ENCODE measurements at places on chromosomes 1 and 21.

DNA sequence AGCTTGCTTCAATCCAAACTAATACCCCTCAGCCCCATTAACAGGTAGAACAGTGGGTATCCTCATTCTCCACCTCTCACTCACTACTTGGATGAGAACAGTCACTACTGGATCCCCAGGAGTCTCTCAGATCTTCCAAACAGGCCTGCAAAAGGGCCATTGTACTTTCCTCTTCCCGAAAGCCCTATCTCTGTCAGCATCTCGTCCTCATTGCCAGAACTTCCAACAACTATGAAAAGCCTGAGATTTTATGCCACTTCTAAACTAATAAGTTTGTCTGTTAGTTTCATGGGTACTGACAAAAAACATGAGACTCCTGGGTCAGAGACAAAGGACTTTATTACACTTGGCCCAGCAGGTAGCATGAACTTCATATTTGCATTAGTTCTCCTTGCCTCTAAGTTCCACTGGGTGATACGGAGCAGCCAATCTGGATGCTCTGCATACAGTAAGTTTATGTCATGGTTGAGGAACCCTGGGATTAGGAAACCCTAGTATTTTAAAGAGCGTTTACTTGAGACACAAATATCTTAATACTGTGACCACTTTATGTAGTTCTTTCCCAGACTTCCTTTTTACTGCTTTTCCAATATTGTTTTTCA lies 38.1 kb downstream of the VANGL2 start:
- no peaks in the 10 kb centered on the region for H3K36me3 ChIP-seq
- no peak for DNase-seq
- H3K27me3 ChIP-seq: no peaks in the 10 kb centered on the region
- no peak overlapping the region for H3K27ac ChIP-seq
- H3K4me3 ChIP-seq: no peak overlapping the region
- no peaks in the 10 kb centered on the region for H3K4me1 ChIP-seq

- no peaks in the 10 kb centered on the region for H3K4me1 ChIP-seq
- no peaks in the 10 kb centered on the region for H3K27me3 ChIP-seq
- no peak overlapping the region for H3K27ac ChIP-seq
- H3K36me3 ChIP-seq: no peaks in the 10 kb centered on the region
- no peak for DNase-seq
These were observed 140.0 kb downstream of the SMYD3 start for GRCh38 chr1:246367041-246367440.

- no peak overlapping the region for H3K4me3 ChIP-seq
- no peak for DNase-seq
- H3K36me3 ChIP-seq: no peaks in the 10 kb centered on the region
- H3K4me1 ChIP-seq: no peaks in the 10 kb centered on the region
- no peak overlapping the region for H3K27ac ChIP-seq
These were observed 5.6 kb upstream of the SLC2A1 start for GRCh38 chr1:42964044-42964812.

DNA sequence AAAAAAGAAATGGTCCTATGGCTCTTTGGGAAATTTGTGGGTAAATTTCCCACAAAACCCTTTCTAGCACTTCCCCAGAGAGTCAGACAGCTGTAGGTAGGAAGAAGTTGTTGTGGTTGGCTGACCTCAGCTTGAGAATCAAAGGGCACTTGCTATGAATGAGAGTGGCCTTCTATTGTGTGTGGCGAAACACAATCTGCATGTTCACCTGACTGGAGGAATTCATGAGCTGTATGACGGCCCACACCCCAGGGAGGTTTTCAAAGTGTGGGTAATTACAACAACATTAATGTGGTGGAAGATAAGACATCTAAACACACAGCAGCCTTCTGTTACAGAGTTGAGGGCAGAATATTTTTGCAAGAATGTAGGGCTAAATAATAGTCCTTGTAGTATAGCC lies 38.8 kb downstream of the NGF start:
- no peaks in the 10 kb centered on the region for H3K27me3 ChIP-seq
- no peak for DNase-seq
- H3K4me3 ChIP-seq: no peak overlapping the region
- H3K36me3 ChIP-seq: no peaks in the 10 kb centered on the region
- no peak overlapping the region for H3K27ac ChIP-seq

DNA sequence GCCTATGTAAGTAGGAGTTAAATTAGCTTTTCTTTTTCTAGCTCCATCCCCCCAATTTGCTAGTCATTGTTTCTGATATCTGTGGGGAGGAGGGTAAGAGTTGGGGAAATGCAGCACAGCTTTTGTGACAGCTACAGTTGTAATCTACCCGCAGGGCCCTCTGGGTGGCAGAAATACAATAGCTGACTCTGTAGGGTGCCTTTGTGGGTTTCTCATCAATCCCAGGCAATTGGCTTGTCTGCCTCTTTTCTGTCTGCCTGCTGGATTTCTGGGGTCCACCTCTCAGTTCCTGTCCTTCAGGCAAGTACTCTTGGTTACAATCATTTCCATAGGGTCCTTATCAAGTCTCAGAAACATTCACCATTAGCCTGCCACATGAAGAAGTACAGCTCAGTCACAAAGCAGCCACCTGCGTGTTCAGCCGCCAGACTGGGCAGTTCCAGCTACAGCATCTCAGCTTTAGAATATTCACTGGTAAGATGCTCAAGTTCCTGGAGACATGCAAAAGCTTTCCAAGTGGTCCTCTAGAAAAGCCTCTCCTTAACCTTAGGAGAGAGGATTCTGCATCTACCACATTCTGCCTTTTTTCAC lies 19.2 kb upstream of the SLC44A5 start:
- DNase-seq: no peak
- no peaks in the 10 kb centered on the region for H3K4me1 ChIP-seq
- H3K36me3 ChIP-seq: no peaks in the 10 kb centered on the region
- H3K27ac ChIP-seq: no peak overlapping the region
- H3K27me3 ChIP-seq: peaks cover 7% of the 10 kb centered on the region

GRCh38 chr1:150194381-150195031 lies 41.4 kb downstream of the ANP32E start:
- no peaks in the 10 kb centered on the region for H3K36me3 ChIP-seq
- DNase-seq: no peak
- no peaks in the 10 kb centered on the region for H3K4me1 ChIP-seq
- H3K27me3 ChIP-seq: no peaks in the 10 kb centered on the region
- no peak overlapping the region for H3K27ac ChIP-seq

DNA sequence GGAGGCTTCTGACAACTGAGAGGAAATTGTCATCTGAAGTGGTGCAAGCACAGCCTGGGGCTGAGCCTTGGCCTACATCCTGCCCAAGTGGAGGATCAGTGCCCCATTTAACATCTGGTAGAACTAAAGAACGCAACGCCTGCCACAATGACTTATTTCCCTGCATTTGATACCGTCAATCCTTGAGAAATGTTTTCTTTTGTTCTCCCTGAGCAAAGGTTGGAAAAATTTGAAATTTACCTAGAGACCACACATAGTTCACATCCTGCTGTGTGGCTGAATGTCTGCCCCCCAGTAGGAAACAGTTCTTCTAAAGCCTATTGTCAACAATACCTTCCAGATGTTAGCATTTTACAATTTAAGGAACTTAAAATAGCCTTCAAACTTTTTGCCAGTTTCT lies 5.6 kb upstream of the RGS4 start:
- no peak overlapping the region for H3K27ac ChIP-seq
- no peak for DNase-seq
- no peaks in the 10 kb centered on the region for H3K4me1 ChIP-seq

GRCh38 chr1:154866257-154867063 lies 3.6 kb downstream of the KCNN3 start:
- no peak overlapping the region for H3K27ac ChIP-seq
- H3K27me3 ChIP-seq: no peaks in the 10 kb centered on the region
- no peaks in the 10 kb centered on the region for H3K4me1 ChIP-seq

DNA sequence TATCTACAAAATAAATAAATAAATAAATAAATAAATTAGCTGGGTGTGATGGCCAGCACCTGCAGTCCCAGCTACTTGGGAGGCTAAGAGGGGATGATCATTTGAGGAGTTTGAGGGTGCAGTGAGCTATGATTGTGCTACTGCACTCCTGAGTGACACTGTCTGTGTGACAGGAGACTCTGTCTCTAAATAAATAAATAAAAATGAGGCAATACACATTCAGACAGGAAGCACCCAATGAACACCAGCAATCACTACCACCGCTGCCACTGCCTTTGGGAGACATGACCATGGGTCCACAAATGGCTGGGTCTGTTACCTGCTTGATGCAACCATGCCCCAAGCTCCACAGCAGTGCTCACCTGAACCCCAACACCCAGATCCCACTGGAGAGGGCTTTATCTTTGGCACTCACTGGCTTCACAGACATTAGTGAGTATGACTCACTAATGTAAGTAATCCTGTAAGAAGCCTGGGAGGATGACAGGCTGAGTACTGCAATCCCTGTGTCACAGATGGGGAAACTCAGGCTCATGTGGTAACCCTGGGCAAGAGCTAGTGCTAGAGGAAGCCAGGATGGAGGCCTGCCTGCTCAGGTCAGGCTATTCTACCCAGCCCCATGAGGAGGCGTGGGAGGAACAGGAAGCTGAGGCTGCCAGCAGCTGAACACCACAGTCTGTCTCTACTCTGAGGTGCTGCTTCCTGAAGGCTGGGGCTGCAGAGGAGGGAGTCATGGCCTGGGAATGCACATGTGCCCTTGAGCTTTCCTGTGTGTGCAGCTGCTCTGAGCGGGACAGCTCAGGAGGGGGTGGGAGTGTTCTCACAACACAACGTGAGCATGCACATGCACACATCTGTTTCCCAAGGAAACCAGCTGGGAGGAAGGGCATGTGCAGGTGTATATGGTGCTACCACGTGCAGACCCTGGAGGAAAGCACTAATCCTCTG lies 43.0 kb downstream of the SLC9A1 start:
- no peak overlapping the region for H3K4me3 ChIP-seq
- no peaks in the 10 kb centered on the region for H3K36me3 ChIP-seq
- no peaks in the 10 kb centered on the region for H3K27me3 ChIP-seq
- peaks cover 18% of the 10 kb centered on the region for H3K4me1 ChIP-seq
- H3K27ac ChIP-seq: peak overlapping the region; percentile 86

DNA sequence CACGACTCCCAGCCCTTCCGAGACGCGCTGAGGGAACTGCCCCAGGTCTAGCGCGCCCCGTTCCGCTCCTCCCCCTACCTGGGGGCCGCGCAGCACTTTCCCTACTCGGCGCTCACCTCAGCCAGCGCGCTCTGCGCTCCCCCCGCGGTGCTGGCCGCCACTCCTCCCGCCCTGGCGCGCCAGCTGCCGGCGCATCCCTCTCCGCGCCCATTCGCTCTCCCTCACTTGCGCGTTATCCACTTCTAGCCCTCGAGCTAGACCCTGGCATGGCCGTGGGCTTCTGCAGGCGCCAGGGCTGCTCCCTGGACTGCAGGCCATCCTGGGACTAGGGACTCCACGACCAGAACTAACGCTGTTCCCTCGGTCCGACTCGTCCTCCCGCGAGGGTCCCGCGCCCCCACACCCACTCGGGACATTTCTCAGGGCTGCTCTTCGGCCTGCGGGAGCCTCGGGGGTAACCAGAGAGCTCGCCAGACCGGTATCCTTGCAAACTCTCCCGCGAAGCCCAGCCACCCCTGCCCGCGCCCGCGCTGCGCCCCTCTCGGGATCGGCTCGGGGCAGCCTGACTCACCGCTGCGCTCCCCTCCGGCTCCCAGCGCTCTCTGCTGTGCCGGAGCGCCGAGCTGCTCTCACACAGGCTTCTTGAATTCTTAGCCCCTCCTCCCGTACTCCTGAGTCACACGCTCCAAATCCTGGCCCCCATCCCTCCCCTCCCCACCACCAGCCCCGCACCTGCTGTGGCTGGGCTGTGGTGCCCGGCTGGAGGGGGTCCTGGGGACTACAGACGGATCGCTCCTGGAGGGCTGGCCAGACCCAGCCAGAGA lies at the start of gene NGF:
Gene NGF, minus strand, starts transcription at position 617 of the 824 bp plus-strand sequence. CDS start 51,454 bp downstream, outside the sequence.
- no peaks in the 10 kb centered on the region for H3K27me3 ChIP-seq
- no peak for DNase-seq
- no peaks in the 10 kb centered on the region for H3K4me1 ChIP-seq

GRCh38 chr1:8397511-8397910 lies 79.6 kb downstream of the SLC45A1 start:
- no peak for DNase-seq
- peaks cover 3% of the 10 kb centered on the region for H3K4me1 ChIP-seq
- H3K27me3 ChIP-seq: no peaks in the 10 kb centered on the region
- H3K27ac ChIP-seq: peak overlapping the region; percentile 71

- no peak for DNase-seq
- no peaks in the 10 kb centered on the region for H3K4me1 ChIP-seq
- H3K4me3 ChIP-seq: peak overlapping the region; percentile 71
These were observed 1.5 kb downstream of the HIPK1 start for GRCh38 chr1:113930499-113931161.

DNA sequence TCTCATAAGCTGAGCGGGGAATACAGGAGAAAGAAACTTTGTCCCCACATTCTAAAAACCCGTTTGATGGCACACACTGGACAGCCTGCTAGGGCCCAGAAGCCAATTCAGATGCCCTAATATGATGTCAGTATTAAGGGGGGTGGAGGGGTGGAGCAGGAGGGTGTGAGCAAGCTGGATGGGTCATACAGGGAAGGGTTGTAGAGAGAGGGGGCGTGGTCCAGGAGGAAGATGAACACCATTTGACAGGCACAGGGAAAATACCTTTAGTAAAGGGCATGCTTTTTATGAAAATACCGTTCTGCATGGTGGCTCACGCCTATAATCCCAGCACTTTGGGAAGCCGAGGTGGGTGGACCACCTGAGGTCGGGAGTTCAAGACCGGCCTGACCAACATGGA lies 6.0 kb downstream of the TARS2 start:
- no peaks in the 10 kb centered on the region for H3K4me1 ChIP-seq
- H3K36me3 ChIP-seq: no peaks in the 10 kb centered on the region
- no peaks in the 10 kb centered on the region for H3K27me3 ChIP-seq
- H3K27ac ChIP-seq: no peak overlapping the region

Measured in breast epithelium (tissue), 4 donors.